ENCODE measurements at places on chromosomes 4 and X.

DNA sequence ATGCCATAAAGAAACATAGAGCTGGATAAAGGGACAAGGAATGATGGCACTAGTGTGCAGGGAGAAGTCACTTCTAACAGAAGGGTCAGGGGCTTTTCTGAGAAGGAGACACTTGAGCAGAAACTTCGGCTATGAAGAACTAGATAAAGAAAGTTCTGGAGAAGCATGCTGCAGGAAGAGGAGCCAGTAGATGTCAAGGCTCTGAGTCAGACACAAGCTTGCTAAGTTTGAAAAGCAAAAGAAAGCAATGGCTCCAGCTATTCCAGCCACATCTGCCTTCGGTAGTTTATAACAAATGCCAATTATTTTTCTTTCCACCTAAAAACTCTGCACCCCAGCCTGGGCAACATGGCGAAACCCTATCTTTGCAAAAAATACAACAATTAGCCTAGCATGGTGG is 7.5 kb downstream of the NUDT6 start:
- DNase-seq = no peak

GRCh38 chrX:138058931-138059330 is 493.0 kb downstream of the ZIC3 start:
- no peak for DNase-seq

GRCh38 chr4:85408301-85408700 is 66.6 kb upstream of the ARHGAP24 start:
- no peak for DNase-seq

GRCh38 chr4:94240384-94240783 is 32.7 kb downstream of the SMARCAD1 start:
- DNase-seq = no peak

DNA sequence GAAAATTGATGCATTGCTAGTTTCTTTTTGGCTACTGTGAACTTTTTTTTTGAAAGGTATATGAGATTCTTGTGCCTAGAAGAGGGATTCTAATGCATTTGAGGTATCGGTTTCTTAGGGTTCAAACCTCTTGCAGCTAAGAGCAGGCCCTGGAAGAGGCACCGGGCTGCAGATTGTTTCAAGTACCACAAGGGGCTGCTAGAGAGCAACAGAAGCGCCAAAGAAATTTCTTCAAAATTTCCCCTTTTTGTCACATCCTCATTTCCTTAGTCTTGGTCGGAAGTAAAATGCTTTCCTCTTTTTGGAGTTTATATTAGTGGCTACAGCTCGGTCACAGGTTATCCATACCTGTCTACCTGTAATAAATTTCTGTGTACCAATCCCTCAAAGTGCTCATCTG is 89.8 kb downstream of the PDGFRA start:
- peak; percentile 19 for DNase-seq

DNA sequence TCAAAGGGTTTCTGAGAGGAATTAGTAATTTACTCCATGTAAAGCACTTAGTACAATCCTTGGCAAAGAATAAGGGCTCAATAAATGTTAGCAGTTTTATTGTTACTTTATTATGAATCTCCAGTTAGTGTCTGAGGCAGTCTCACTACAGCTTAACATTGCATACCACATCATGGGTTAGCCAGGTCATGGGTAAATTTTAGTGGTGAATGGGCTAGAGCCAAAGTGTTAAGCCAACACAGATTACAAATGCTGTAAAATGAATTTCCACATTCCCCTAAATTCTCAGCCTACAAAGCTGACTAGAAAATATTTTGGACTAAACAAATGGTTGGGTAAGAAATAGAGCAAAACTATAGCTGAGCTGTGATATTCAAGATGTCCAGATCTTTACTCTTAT is 72.4 kb downstream of the NRK start:
- no peak for DNase-seq

- no peak for DNase-seq
Measured at GRCh38 chr4:79893456-79893855, 179.6 kb downstream of the ANTXR2 start.

- DNase-seq = no peak
Measured at GRCh38 chr4:128068918-128069317, 7.8 kb downstream of the LARP1B start.

DNA sequence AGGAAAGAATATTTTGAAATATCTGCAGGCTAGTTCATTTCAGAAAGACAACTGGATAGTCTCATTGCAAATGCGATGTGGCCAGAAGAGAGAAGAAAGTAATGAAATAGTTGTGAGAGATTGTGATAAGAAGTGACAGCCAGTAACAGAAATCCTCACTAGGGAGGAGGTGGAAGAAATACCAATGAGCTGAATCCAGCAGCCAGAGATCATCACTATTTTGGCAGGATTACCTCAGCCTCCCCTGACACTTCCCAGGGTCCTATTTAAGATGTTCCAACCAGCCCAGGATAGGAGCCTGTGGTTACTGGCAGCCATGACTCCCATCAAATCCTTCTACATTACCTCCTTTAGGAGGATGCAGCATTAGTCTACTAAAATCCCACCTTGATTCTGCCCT is 76.7 kb upstream of the ARHGAP24 start:
- no peak for DNase-seq

- no peak for DNase-seq
Measured at GRCh38 chr4:87078987-87079486, 141.4 kb downstream of the KLHL8 start.

GRCh38 chrX:989959-990510 is 222.4 kb downstream of the CRLF2 start:
- peak; percentile 78 for DNase-seq

- DNase-seq = no peak
Measured at GRCh38 chr4:141614878-141615586, 21.4 kb upstream of the IL15 start.
